Kidney (tissue), 22 donors: ENCODE measurements at places on chromosomes 16 and 17. TPM values are rescaled to one million over a fixed set of nuclear protein-coding genes. Genes with fewer than 3 reads are reported as not detected.

ABI3 gene
- 18.3 TPM for total RNA-seq

DNA sequence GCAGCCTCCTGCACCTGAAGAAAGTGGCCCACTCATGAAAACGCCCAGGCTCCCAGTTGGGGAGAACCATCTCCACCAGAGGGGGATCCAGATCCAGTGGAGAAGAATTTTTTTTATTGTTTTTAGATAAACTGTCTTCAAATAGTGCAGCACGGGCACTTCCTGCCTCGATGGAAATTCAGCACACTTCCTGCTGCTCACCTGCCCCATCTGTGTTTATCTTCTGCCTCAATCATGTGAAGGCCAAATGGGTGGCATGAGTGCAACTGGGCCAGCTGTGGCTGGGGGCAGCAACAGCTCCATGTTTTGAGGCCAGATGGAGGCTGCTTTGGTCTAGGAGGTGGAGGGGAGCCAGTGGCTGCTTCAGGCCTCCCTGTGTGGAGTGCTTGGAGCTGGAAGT lies 75.9 kb upstream of the WSB1 start:
- H3K4me1 ChIP-seq, result no peaks in the 10 kb centered on the region
- no peaks in the 10 kb centered on the region for H3K36me3 ChIP-seq
- no peak for DNase-seq

- no peaks in the 10 kb centered on the region for H3K36me3 ChIP-seq
- peak overlapping the region; percentile 50 for H3K4me3 ChIP-seq
- H3K27ac ChIP-seq, result no peak overlapping the region
- no peaks in the 10 kb centered on the region for H3K4me1 ChIP-seq
Observed at GRCh38 chr16:28293601-28293960, 1.3 kb downstream of the SBK1 start.

GRCh38 chr16:3187798-3188674 lies at the start of gene OR1F1:
Gene OR1F1 (plus strand): TSS chr16:3188204.
- peaks cover 67% of the 10 kb centered on the region for H3K27me3 ChIP-seq
- no peaks in the 10 kb centered on the region for H3K36me3 ChIP-seq
- peaks cover 9% of the 10 kb centered on the region for H3K4me1 ChIP-seq
- no peak within 1 kb of the TSS for H3K4me3 ChIP-seq
- H3K27ac ChIP-seq, result no peak within 1 kb of the TSS
